ENCODE measurements at places on chromosomes 7 and 10.

GRCh38 chr10:11881477-11882417 is 58.6 kb downstream of the PROSER2 start:
- H3K27me3 ChIP-seq: no peaks in the 10 kb centered on the region
- no peak for DNase-seq
- no peaks in the 10 kb centered on the region for H3K4me1 ChIP-seq
- no peak overlapping the region for H3K27ac ChIP-seq
- no peaks in the 10 kb centered on the region for H3K36me3 ChIP-seq
- H3K4me3 ChIP-seq: no peak overlapping the region

DNA sequence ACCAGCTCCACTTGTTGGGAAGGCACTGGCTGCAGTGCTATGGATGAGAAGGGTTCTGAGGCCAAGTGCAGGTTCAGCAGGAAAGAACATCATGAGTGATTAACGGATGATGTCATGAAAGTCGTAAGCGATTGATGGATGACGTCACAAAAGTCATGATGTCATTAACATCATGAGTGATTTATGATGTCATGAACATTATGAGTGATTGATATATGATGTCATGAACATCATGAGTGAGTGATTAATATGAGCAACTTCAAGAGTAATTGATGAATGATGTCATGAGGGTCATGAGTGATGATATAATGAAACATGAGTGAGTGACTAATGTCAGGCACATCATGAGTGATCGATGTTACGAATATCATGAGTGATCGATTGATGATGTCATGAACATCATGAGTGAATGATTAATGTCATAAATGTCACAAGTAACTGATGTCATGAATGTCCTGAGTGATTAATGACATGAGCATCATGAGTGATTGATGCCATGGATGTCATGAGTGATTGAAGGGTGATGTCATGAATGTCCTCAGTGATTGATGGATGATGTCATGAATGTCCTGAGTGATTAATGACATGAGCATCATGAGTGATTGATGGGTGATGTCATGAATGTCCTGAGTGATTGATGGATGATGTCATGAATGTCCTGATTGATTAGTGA is 185.6 kb downstream of the PAXIP1 start:
- H3K27ac ChIP-seq: no peak overlapping the region
- no peak for DNase-seq
- no peaks in the 10 kb centered on the region for H3K4me1 ChIP-seq

DNA sequence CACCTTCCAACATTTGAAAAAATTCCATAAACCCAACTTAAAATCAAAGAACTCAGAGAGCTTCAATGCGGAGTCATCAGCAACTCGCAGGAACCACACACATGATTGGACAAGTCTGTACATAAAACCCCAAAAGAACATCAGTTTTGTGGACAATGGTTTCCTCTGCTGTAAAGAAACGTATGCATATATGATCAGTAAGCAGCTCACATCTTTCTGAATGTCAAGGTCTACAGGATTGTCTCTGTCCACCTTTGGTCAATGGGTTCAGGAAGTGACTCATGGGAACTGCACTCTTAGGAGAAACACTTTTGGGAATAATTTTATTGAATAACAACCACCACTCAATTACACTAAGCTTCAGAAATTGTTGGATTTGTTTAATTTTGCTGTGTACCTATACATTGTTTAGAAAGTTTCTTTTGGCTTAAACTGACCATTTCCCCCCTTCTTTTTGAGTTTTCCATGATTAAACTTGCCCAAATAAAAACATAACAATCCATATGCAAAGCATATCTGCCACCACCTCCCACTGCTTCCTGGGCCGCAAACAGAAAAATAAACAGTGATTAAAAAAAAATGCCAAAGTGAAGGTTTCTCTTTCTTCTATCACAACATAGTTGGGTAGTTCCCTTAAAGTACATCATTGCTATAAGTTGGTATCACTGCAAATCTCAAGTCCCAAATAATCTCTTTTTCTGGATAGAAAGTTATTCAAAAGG is 27.3 kb upstream of the AFAP1L2 start:
- DNase-seq: no peak
- H3K4me1 ChIP-seq: no peaks in the 10 kb centered on the region
- H3K4me3 ChIP-seq: no peak overlapping the region
- peaks cover 36% of the 10 kb centered on the region for H3K36me3 ChIP-seq
- H3K27ac ChIP-seq: no peak overlapping the region

DNA sequence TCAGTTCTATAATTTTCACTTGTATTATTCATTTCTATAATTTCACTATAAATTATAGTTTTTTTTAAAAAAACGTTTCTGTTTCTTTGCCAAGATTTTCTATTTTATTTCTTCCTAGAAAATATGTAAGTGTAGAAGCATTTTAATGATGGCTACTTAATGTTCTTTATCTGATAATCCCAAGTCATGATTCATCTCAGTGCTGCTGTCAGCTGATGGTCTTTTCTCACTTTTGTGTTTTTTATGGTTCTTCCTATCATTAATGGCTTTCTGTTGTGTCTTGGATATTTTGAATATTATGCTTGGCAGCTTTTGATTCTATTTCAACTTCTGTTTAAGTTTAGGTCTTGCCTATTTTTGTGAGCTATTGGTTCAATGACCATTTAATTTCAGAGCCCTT is 268.6 kb downstream of the BAMBI start:
- H3K4me3 ChIP-seq: no peak overlapping the region
- H3K27ac ChIP-seq: no peak overlapping the region
- no peaks in the 10 kb centered on the region for H3K4me1 ChIP-seq
- no peaks in the 10 kb centered on the region for H3K36me3 ChIP-seq

DNA sequence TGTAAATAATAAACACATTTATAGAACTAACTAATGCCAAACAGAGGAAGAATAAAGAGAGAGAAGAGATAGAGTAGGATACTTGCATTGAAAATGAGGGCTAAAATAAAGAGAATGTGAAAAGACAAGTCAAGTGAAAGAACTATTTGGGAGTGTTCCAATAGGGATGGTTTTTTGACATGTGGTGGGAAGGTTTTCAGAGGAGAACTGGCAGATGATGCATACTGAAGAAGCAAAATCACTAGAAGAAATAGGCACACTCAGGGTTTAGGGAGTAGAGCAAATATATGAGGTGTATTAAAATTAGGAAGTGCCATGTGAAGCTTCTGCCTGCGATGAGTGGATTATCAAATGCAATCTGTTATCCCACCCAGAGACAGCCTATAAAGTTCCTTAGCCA is 744.8 kb downstream of the REEP3 start:
- H3K27ac ChIP-seq: no peak overlapping the region
- H3K4me1 ChIP-seq: no peaks in the 10 kb centered on the region
- no peaks in the 10 kb centered on the region for H3K36me3 ChIP-seq
- no peak for DNase-seq
- no peaks in the 10 kb centered on the region for H3K27me3 ChIP-seq

- no peaks in the 10 kb centered on the region for H3K4me1 ChIP-seq
- DNase-seq: no peak
- no peak overlapping the region for H3K4me3 ChIP-seq
Observed at GRCh38 chr7:82109288-82109687, 334.3 kb downstream of the CACNA2D1 start.

DNA sequence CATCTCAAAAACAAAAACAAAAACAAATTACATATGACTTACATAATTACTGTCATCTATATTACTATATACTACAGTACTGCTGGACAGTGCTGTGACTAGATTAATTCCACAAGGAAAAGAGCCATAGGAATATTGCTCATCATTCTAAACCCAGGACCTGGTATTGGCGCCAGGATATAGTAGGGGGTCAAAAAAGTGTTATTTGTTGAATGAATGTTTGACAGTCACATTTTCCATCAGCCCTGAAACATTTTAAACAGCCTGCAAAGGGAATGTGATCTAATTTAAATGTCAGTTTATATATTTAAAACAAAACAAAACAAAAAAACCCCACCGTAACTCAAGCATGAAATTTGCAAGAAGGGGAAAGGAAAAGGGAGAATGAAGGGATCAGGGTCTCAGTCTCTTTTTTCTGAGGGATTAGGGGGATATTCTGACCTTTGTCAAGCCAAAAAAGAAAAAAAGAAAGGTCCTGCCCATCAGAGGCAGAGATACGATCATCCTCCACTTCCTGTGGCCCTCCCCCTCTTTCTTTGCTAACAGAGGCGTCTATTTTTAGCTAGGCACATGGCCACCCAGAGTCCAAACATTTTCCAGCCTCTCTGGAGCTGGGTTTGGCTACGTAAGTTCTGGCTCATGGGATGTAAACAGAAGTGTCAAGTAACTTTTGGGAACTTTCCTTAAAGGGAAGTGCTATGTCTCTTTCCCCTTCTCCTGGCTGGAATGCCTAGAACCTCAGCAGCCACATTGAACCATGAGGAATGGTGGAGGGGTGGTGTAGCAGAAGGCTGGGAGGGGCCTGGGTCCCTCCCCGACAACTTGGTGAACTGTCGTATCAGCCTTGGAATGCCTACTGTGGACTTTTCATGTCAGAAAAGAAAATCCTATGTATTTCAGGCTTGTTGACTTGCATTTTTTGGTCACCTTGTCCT is 44.6 kb upstream of the DLG5 start:
- peak overlapping the region; percentile 13 for H3K27ac ChIP-seq
- H3K4me3 ChIP-seq: no peak overlapping the region
- DNase-seq: no peak
- H3K4me1 ChIP-seq: peaks cover 10% of the 10 kb centered on the region
- peaks cover 12% of the 10 kb centered on the region for H3K36me3 ChIP-seq
- no peaks in the 10 kb centered on the region for H3K27me3 ChIP-seq

GRCh38 chr10:70376436-70377378 is 5.7 kb downstream of the LRRC20 start:
- no peak overlapping the region for H3K27ac ChIP-seq
- DNase-seq: no peak
- peaks cover 2% of the 10 kb centered on the region for H3K4me1 ChIP-seq
- H3K4me3 ChIP-seq: no peak overlapping the region
- no peaks in the 10 kb centered on the region for H3K27me3 ChIP-seq
- H3K36me3 ChIP-seq: peaks cover 11% of the 10 kb centered on the region

GRCh38 chr10:133608855-133609254 is 17.7 kb downstream of the FRG2B start:
- peaks cover 42% of the 10 kb centered on the region for H3K27me3 ChIP-seq
- no peaks in the 10 kb centered on the region for H3K36me3 ChIP-seq
- no peak overlapping the region for H3K27ac ChIP-seq

- peaks cover 72% of the 10 kb centered on the region for H3K36me3 ChIP-seq
- H3K4me1 ChIP-seq: peaks cover 6% of the 10 kb centered on the region
- no peak for DNase-seq
- H3K4me3 ChIP-seq: no peak overlapping the region
- H3K27ac ChIP-seq: no peak overlapping the region
Observed at GRCh38 chr10:42790835-42791234, 8.2 kb downstream of the BMS1 start.

- no peak overlapping the region for H3K27ac ChIP-seq
- H3K4me1 ChIP-seq: peaks cover 63% of the 10 kb centered on the region
- H3K27me3 ChIP-seq: no peaks in the 10 kb centered on the region
- DNase-seq: no peak
Observed at GRCh38 chr10:27518261-27518660, 14.2 kb downstream of the RAB18 start.

- no peak overlapping the region for H3K4me3 ChIP-seq
- H3K36me3 ChIP-seq: no peaks in the 10 kb centered on the region
- H3K4me1 ChIP-seq: peaks cover 15% of the 10 kb centered on the region
- no peak overlapping the region for H3K27ac ChIP-seq
- DNase-seq: no peak
- H3K27me3 ChIP-seq: peaks cover 11% of the 10 kb centered on the region
Observed at GRCh38 chr10:117248750-117249465, 8.0 kb downstream of the SLC18A2 start.

- no peak overlapping the region for H3K27ac ChIP-seq
- H3K27me3 ChIP-seq: no peaks in the 10 kb centered on the region
- no peak for DNase-seq
- H3K4me1 ChIP-seq: no peaks in the 10 kb centered on the region
Observed at GRCh38 chr10:124998624-124999291, 56.8 kb downstream of the ZRANB1 start.

DNA sequence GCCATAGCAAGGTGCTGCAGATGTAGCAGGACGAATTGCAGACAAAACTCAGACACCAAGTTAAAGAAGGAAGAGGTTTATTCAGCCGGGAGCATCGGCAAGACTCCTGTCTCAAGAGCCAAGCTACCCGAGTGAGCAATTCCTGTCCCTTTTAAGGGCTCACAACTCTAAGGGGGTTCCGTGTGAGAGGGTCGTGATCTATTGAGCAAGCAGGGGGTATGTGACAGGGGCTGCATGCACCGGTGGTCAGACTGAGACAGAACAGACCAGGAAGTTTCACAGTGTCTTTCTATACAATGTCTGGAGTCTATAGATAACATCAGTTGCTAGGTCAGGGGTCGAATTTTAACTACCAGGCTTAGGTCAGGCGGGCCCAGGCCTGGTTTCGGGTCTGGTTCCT is 222.0 kb upstream of the C7orf33 start:
- DNase-seq: no peak
- H3K27me3 ChIP-seq: peaks cover 9% of the 10 kb centered on the region
- no peak overlapping the region for H3K4me3 ChIP-seq
- H3K4me1 ChIP-seq: no peaks in the 10 kb centered on the region

GRCh38 chr10:112115781-112116385 is 67.7 kb downstream of the GPAM start:
- H3K4me1 ChIP-seq: no peaks in the 10 kb centered on the region
- no peak overlapping the region for H3K27ac ChIP-seq
- DNase-seq: peak; percentile 68
- no peaks in the 10 kb centered on the region for H3K36me3 ChIP-seq
- H3K27me3 ChIP-seq: no peaks in the 10 kb centered on the region

- H3K36me3 ChIP-seq: peaks cover 24% of the 10 kb centered on the region
- no peaks in the 10 kb centered on the region for H3K27me3 ChIP-seq
- H3K4me3 ChIP-seq: no peak overlapping the region
- H3K27ac ChIP-seq: no peak overlapping the region
- H3K4me1 ChIP-seq: peaks cover 23% of the 10 kb centered on the region
Observed at GRCh38 chr7:124918662-124919061, 11.0 kb downstream of the POT1 start.

- no peak overlapping the region for H3K27ac ChIP-seq
- DNase-seq: no peak
- no peaks in the 10 kb centered on the region for H3K27me3 ChIP-seq
- no peak overlapping the region for H3K4me3 ChIP-seq
- H3K36me3 ChIP-seq: no peaks in the 10 kb centered on the region
- no peaks in the 10 kb centered on the region for H3K4me1 ChIP-seq
Observed at GRCh38 chr7:16592395-16592794, 53.2 kb downstream of the ANKMY2 start.

- DNase-seq: no peak
- no peak overlapping the region for H3K27ac ChIP-seq
- no peaks in the 10 kb centered on the region for H3K27me3 ChIP-seq
- H3K4me3 ChIP-seq: no peak overlapping the region
- H3K36me3 ChIP-seq: no peaks in the 10 kb centered on the region
Observed at GRCh38 chr7:30789334-30789711, 18.1 kb downstream of the MINDY4 start.

- H3K4me1 ChIP-seq: no peaks in the 10 kb centered on the region
- H3K4me3 ChIP-seq: no peak overlapping the region
- DNase-seq: no peak
- H3K27me3 ChIP-seq: no peaks in the 10 kb centered on the region
Observed at GRCh38 chr10:87000491-87000890, 19.6 kb upstream of the FAM25A start.

- H3K36me3 ChIP-seq: no peaks in the 10 kb centered on the region
- no peak overlapping the region for H3K4me3 ChIP-seq
- no peaks in the 10 kb centered on the region for H3K4me1 ChIP-seq
- H3K27me3 ChIP-seq: peaks cover 2% of the 10 kb centered on the region
Observed at GRCh38 chr10:3723766-3724165, 61.2 kb downstream of the KLF6 start.
